ENCODE measurements at places on chromosomes 5 and 9. TPM values are rescaled to one million over a fixed set of nuclear protein-coding genes. Genes with fewer than 3 reads are reported as not detected.

SCGB3A2 gene
- not detected for polyA plus RNA-seq

PCA3 gene
- polyA plus RNA-seq, result not detected

IL4 gene
- not detected for polyA plus RNA-seq

TMEM252 gene
- polyA plus RNA-seq, result 0.26 TPM

Measured in testis (tissue), 5 donors.